Right cardiac atrium (tissue), 5 donors: ENCODE measurements at places on chromosomes 2 and 18. TPM values are rescaled to one million over a fixed set of nuclear protein-coding genes. Genes with fewer than 3 reads are reported as not detected.

GPR45 gene
- not detected for total RNA-seq

AGAP1 gene
- 25.3 TPM for total RNA-seq

WDR54 gene
- 3.5 TPM for total RNA-seq

AUP1 gene
- 63.6 TPM for total RNA-seq

C2orf66 gene
- total RNA-seq = not detected

HTR2B gene
- 9.6 TPM for total RNA-seq

LINC00305 gene
- not detected for total RNA-seq

PROKR1 gene
- total RNA-seq = not detected

TUBA4B gene
- not detected for total RNA-seq

SERPINB2 gene
- not detected for total RNA-seq

METTL8 gene
- total RNA-seq = 12.2 TPM

RASGRP3 gene
- total RNA-seq = 50.3 TPM

C2orf80 gene
- total RNA-seq = not detected

FLACC1 gene
- 8.7 TPM for total RNA-seq

PLB1 gene
- 2.7 TPM for total RNA-seq

TOGARAM2 gene
- 13.6 TPM for total RNA-seq

TRIM54 gene
- 141 TPM for total RNA-seq

PHOSPHO2 gene
- 4.1 TPM for total RNA-seq

CYB5A gene
- 53.1 TPM for total RNA-seq

EMILIN2 gene
- total RNA-seq = 6.4 TPM

IMPACT gene
- total RNA-seq = 21.3 TPM

ERBB4 gene
- total RNA-seq = 38.8 TPM

BCS1L gene
- 33.7 TPM for total RNA-seq

MALL gene
- 8.1 TPM for total RNA-seq

LIMS2 gene
- 224 TPM for total RNA-seq

TDRD15 gene
- total RNA-seq = not detected

GULP1 gene
- 11.0 TPM for total RNA-seq

ERICH2 gene
- total RNA-seq = 5.2 TPM

CD28 gene
- 1.1 TPM for total RNA-seq

ABCG8 gene
- total RNA-seq = not detected

ZSWIM2 gene
- total RNA-seq = not detected

PROM2 gene
- 1.4 TPM for total RNA-seq

FAHD2B gene
- 36.5 TPM for total RNA-seq

ILKAP gene
- 30.9 TPM for total RNA-seq

CFAP53 gene
- 0.29 TPM for total RNA-seq

TCF4 gene
- total RNA-seq = 73.6 TPM

DYNC1I2 gene
- total RNA-seq = 60.0 TPM

MRPL19 gene
- total RNA-seq = 44.7 TPM

SPP2 gene
- not detected for total RNA-seq

SRD5A2 gene
- total RNA-seq = not detected

B3GNT7 gene
- total RNA-seq = 5.9 TPM

EVX2 gene
- total RNA-seq = not detected

CXCR1 gene
- total RNA-seq = not detected

UBXN4 gene
- 59.8 TPM for total RNA-seq

CHN1 gene
- 5.7 TPM for total RNA-seq

FBXO36 gene
- total RNA-seq = 1.7 TPM

GALNT14 gene
- total RNA-seq = not detected

FMNL2 gene
- total RNA-seq = 10.5 TPM

HSBP1L1 gene
- total RNA-seq = 11.8 TPM

CDCA7 gene
- 0.45 TPM for total RNA-seq

VWA3B gene
- 0.15 TPM for total RNA-seq

CERKL gene
- total RNA-seq = not detected

CCDC85A gene
- total RNA-seq = 2.0 TPM

C2orf78 gene
- total RNA-seq = not detected

RFTN2 gene
- 9.8 TPM for total RNA-seq

BCL11A gene
- 8.3 TPM for total RNA-seq

RND3 gene
- total RNA-seq = 32.7 TPM

STPG4 gene
- total RNA-seq = not detected

UGT1A7 gene
- not detected for total RNA-seq

EIF4E2 gene
- total RNA-seq = 49.4 TPM
